ENCODE measurements at places on chromosomes 1 and 21.

DNA sequence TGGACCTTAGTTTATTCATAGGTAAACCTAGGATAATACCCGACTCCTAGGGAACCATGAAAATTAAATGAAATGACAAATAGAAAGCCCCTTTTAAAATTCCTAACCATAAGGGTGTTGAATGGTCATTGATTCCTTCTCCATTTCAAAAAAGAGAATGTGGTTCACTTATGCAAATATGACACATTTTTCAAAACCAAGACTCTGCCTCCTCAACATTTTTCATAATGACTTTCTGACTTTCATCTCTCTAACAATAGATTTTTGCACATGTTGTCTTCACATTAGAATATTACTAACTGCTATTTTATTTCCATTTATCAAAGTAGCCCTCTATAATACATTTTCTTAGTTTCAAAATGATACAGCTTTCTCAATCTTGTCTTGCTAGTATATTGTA is 169.1 kb downstream of the NTNG1 start:
- no peak for ATAC-seq

- no peak for ATAC-seq
Observed at GRCh38 chr1:184292101-184292500, 94.7 kb upstream of the C1orf21 start.

DNA sequence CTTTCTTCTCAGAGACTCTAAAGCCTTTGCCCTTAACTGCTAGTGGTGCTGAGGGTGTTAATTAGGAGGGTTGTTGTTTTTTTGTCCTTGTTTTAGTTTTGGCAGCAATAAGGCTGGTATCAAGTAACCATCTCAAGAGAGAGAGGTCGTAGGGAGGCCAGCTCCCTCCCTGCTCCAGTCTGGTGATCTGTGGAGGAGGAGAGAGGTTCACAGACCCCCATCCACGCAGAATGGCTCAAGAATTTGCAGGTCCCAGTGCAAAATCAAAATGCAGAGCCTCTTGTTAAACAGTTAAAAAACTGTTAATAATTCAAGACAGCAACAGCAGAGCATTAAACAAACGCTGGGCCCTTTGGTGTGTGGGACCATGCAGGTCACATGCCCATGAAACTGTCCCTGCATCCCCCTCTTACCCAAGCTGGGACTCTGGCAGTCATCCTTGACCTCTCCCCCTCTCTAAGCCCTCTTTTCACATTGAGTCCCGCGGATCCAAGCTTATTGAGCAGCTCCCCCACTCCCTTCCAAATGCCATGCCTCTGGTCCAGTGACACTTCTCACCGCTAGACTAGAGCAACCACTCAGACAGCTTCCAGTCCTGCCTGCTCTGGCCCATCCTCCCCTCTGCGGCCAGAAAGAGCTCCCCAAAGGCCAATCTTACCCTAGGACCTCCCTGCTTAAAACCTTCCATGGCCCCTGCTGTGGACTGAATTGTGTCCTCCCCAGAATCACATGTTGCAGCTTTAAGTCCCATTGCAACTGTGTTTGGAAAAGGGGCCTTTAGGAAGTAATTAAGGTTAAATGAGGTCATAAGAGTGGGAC is 47.7 kb upstream of the RPL11 start:
- ATAC-seq = no peak

- ATAC-seq = peak; percentile 51
Observed at GRCh38 chr1:19644681-19645410, 735 bp downstream of the NBL1 start.

DNA sequence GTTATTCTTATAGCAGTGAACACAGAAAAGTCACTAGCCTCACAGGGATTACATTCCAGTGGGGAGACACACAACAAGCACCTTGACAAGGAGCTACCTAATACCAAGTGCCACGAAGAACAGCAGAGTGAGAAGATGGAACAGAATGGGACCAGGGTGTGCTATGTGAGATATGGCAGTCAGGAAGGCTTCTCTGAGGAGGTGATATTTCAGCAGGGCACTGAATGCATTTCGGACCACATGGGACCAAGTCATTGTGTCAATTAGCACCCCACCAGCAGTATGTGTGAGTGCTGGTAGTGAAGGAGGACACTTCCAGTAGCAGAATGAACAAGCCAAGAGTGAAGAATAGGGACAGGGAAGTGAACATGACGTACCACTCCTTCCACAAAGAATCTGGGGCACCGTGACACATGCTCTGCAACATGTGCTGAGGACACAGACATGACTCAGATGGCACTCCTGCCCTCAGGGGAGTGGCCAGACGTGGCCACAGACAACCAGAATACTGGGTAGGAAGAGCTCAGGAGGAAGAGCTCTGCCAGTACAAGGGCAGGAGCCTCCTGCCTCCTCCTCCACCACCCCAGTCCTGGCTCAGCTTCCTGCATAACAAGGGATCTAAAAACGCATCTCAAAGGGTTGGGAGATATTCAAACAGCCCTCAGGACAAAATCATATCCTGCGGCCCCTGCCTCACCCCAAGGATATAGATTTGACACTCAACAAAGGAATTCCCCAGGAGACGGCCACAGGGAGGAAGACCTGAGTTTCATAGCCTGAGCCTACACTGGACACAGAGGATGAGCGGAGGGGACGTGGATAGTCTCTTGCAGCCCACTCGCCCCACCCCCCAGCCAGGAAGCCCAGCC is 102.5 kb downstream of the TRABD2B start:
- no peak for ATAC-seq

GRCh38 chr21:43603233-43603626 is 56.1 kb downstream of the HSF2BP start:
- no peak for ATAC-seq

GRCh38 chr1:150067184-150068108 is at the start of gene VPS45:
Gene VPS45, plus strand, starts transcription at chr1:150067776. Its CDS starts 82 bp downstream, at chr1:150067858.
- peak; percentile 99 for ATAC-seq

DNA sequence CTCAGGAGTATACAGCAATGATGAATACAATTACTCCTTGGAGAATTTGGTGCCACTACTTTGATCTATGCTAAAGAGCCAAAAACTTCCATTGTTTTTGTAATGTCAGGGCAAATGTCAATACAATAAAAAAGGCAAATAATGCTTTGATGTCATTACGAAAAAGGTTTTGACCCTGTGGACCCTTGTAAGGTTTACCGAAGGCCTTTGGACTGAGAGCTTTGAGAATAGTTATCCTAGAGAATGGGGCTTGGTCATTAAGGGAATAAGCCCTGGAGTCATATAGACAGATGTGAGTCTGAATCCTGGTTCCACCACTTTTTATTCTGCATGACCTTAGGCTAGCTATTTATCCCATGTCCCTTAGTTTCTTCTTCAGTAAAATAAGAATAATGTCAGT is 27.5 kb downstream of the CEP170 start:
- ATAC-seq = no peak

DNA sequence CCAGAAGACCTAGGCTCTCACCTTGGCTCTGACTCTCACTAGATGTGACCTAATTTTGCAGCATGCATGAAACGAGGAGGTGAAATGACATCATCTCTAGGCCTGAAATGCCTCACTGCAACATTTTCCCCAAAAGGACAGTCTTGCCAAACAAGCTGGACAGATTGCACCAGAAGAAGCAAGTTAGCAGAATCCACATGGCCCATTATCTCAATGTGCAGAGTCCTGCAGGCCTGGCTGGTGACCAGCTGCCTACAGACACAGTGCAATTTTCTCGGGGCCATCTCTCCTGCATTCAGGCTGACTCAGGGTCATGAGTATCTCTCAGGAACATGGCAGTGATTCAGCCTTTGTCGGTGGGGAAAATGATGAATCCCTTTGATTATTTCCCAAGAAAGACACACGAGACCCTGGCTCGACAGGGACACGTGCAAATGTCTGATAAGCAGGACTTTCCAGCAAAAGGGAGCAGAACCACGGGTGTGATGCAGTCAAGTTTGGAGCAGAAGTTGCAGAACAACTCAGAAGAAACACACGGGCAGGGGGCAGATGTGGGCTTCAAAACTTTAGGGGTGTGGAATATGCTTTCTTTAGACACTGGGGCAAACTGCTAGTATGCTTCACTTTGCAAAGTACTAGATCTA is 38.7 kb downstream of the TRIM67 start:
- no peak for ATAC-seq

- ATAC-seq = no peak
Observed at GRCh38 chr1:76530953-76531352, 336.3 kb upstream of the ST6GALNAC5 start.

- no peak for ATAC-seq
Observed at GRCh38 chr1:95388031-95388430, 154.0 kb downstream of the RWDD3 start.

GRCh38 chr1:165897326-165898303 is 70.2 kb downstream of the UCK2 start:
- ATAC-seq = no peak

GRCh38 chr1:87795615-87796337 is 467.1 kb downstream of the LMO4 start:
- no peak for ATAC-seq

DNA sequence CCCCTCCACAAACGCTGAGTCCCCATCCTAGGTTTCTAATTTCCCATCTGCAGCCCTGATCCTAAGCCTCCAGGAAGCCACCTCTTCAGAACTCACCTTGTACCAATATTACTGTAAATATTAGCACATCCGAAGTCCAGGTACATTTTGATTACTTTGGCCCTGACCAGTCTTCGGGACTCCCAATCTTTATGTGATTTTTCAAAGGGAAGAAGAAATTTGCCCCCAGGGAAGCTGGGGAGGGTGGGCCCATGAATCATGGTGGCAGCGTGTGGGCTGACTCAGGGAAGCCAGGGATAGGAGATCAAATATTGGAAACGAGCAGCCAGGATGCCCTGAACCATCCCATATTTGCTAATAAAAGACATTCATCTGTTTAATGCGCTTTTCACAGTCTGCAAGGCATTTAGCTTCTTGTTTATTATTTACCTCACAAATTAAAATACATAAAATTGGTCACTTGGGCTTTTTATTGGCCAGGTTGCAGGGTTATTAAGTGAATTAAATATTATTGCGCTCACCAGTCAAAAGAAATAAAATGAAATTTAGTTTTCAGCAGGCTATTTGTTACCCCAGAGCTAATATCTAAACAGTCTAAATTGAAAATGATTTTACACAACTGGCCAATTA is 46.6 kb downstream of the KIAA0040 start:
- ATAC-seq = no peak

DNA sequence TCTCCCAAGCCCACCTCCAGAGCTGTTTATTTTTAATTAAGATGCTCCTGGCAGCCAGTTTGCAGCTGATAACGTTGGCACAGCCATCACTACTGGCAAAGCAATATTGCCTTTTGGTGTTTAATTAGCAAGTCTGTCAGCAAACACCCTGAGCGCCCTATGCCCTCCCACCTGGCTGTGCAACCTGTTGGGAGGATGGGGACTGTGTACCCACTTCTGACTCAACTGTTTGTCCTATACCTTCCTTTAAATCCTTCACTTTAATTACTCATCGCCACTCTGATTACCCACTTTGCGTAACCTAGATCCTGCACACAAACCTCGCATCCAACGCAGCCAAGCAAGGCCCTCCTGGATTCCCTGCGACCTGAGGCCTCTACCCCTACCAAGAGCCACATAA is 67.1 kb downstream of the BCAR3 start:
- ATAC-seq = no peak

- no peak for ATAC-seq
Observed at GRCh38 chr1:169731446-169731845, 2.4 kb downstream of the SELE start.

DNA sequence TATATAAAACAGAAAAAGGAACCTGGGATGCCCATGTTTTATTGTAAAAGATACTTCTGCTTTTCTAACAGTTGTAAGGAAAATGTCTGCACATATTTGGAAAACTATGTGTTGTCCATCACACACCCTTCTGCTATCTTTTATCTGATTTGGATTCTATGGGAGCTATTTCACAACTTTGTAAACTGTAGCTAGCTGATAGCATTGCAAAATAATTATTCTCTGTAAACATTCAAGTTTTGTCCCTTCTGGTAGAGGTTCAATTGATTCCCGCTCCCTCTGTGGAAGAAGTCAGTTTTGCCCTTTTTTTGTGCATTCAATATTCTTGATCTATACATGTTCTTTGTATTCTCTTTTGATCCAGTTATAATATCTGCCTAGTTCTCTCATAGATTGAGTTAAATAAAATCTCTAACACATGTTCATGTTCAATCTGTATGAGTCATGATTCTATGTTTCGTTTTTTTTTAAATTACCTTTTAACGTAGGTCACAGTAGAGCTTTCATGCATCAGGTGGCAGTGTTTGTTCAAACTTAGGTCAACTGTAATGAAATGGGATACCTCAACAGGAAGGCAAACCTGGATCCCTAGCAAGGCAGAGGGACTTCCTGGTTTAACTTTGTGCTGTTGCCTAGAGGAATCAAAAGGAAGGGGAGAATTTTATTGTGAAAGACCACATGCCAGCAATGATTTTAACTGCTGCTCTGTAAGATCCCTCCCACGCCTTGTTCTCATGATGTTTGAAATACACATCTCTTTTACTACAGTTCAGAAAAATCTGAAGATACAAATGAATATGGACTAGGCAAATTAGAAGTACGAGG is 26.0 kb upstream of the BCL9 start:
- no peak for ATAC-seq

GRCh38 chr1:244196571-244197285 is 145.6 kb downstream of the ZBTB18 start:
- no peak for ATAC-seq

DNA sequence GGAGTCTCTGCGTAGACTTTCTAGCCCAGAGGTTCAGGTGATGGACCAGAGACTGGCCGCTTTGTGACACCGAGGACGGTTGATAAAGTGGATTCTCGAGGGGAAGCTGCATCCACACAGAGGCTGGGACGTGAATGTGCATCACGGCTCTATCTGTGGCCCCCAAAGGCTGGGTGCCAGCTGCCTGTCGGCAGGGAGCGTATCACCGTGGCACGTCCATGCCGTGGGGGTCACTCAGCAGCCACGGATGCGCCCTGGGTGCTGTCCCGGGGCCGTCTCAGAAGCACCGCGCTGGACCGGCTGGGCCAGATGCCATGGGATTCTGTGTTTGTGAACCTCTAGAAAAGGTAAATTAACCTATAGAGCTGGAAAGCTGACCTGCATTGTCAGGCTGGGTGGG is 57.2 kb upstream of the TRAPPC10 start:
- ATAC-seq = no peak

DNA sequence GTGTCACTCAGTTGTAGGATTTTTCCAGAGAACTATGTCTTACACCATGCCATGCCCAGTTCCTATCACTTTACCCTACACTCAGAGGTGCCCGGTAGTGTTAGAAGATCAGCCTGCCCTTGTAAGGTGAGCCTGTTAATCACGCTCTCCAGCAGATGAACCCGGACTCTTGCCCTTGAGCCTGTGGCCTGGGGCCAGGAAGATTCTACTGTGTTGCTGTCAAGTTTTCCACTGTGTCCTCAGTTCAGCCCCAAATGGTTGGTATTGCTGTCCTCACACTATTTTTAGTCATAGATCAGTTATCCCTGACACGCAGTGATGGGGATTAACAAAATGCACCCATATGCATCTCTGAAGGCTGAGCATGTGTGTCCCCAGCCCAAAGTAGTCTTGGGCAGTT is 105.0 kb upstream of the SPAG17 start:
- ATAC-seq = no peak

- ATAC-seq = no peak
Observed at GRCh38 chr1:199113265-199113869, 474.5 kb downstream of the PTPRC start.

GRCh38 chr1:246629030-246629429 is 62.8 kb downstream of the CNST start:
- peak; percentile 87 for ATAC-seq

Measured in stimulated activated memory B cell treated with anti-CD40 and anti-IgM and Interleukin-4, amounts not matched to agents 10 μg/mL and 1 μg/mL and 100 μg/mL, for 72 hours (primary cell).